ENCODE measurements at places on chromosomes 3 and 15.

GRCh38 chr15:60544581-60545264 lies 65.8 kb upstream of the ICE2 start:
- no peak for DNase-seq

DNA sequence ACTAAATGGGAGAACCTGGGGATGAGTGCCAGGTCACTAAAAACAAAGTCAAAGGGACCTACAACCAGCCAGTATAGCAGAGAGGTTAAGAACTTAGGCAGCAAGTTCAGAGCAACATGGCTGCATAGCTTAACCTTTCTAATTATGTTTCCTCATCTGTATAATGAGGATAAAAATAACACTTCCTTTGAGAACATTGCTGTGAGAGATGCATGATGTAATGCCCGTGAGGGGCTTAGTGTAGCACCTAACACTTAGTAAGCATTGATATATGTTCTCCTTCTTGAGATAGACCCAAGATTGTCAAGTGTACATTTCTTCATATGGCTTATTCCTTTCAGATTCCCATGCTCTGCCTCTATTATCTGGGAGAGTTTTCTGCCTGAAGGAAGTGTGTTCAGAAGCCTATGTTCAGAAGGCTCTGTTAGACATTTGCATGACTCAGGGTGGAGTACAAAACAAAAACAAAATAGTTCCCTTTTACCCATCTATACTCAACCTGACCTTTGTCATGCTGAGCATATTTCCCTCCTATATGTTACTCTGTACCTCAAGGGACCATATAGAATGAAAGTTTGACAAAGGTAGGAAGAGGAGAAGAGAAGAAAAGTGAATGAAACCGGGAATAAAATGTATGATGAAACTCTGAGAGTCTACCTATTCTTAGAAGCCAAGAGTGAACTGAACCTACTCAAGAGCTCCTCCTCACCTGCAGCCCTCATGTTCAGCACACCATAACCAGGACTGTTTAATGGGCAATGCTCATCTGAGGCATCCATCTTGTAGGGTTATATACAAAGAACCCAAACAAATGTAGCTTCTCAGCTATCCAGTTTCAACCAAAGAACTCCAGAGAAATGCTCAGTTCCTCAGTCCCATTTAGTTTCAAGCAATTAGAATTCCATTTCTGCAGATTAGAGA lies 70.7 kb upstream of the KCNMB2 start:
- DNase-seq, result no peak

DNA sequence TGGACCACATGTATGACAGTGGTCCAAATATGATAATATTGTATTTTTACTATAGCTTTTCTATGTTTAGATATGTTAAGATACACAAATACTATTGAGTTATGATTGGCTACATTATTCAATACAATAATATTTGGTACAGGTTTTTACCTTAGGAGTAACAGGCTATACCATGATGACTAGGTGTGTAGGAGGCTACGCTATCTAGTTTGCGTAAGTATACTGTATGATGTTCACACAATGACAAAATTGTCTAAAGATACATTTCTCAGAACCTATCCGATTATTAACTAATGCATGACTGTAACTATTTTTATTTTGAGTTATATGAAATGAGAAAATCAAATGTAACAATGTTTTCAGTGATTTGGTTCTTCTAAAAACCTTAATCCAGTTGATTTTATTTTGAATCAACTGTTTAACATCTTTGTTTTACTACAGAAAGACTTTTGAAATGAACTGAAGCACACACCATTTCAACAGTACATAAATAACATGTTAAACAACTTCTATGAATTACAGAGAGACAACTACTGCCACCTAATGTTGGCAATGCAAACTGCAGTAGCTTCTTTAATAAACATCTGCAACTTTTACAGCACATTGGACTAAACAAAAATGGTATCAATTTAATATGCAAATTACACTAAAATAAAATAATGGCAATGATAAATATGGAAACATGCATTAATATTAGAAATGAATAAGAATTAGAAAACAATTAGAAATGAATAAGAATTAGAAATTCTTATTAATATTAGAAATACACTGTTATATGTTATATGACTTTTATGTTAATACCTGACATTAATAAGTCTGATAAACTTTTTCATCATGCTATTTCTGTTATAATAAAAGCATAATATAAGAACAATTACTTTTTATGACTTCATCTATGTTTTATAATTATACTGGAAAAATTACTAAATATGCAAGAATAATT lies 255.7 kb downstream of the MBNL1 start:
- DNase-seq, result peak; percentile 33

GRCh38 chr3:81470524-81471278 lies 290.7 kb downstream of the GBE1 start:
- DNase-seq, result no peak

DNA sequence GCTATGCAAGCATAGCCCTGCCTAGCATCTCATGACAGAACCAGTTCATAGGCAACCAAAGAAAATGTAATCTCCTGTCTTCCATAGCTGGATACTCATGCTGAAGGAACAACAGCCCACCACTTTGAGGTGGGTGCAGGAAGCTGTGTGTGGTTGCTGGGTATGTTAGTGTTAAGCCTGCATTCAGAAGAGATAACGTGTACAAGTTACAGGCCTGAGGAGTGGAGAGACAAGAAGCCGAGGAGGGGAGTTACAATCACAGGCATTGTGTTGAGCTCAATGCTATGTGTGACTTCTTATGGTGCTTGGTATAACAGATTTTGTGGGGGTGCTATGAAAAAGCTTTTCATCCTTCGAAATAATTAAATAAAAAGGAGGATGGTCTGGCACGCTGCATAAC lies 42.8 kb upstream of the SECISBP2L start:
- no peak for DNase-seq

DNA sequence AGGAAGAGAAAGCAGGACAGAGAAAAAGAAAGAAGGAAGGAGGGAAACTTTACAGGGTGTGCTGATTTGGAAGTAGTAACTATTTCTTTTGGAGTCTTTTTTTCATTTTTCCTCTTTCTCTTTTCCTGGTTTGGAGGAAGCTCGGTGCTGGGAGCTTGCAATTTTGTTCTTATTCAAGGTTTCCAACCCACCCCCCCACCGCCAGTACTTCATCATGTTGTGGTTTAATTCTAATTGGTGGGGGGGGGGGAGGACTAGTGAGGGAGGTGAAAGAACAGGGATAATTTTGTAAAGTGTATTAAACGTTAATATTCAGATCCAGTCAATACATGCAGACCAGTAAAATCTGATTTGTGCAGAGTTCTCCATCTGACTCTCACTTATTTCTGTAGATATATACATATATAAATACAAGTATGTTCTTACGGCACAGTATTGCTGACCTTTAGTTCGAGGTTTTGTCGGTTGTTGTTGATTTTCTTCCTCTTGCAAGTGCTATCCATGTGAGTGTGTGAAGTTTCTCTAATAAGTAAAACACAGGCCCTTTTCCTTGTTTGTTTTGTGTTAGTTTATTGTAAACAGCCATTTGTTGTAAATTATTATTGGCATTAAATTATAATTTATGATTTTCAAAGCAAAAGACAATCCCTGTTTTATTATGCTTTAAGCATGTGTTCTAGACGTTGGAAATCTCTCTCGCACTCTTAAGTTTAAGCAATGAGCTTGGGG lies 9.3 kb downstream of the NR2F2 start:
- no peak for DNase-seq

GRCh38 chr3:64228110-64228509 lies 2.8 kb upstream of the PRICKLE2 start:
- no peak for DNase-seq

DNA sequence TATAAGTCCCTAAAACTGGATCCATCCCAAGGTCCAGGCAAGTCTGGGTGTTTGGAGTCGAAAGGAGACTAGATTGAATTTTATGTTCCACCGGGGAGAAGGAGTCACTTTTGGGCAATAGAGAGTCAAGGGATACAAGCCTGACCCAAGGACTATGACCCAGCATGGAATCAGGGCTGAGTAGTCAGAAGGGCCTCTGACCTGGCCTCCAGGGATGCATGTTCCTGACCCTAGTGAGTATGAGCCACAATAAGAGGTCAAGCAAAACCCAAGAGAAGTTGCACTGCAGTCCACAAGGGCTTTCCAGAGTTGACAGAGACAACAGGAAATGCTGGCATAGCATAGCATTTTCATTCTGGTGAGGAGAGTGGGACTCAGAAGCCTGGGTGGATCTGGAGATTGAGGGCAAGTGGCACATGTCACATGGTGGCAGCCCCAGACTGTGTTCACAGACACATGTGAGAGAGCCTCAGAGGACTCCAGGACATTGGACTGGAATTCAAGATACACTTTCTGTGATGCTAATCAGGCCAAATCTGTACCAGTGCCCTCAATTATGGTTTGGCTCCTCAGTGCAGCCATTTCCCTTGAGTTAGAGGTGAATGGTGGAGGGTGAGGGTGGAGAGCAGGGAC lies 66.9 kb downstream of the TFG start:
- no peak for DNase-seq

- DNase-seq, result no peak
Measured at GRCh38 chr3:81516042-81516441, 245.4 kb downstream of the GBE1 start.

DNA sequence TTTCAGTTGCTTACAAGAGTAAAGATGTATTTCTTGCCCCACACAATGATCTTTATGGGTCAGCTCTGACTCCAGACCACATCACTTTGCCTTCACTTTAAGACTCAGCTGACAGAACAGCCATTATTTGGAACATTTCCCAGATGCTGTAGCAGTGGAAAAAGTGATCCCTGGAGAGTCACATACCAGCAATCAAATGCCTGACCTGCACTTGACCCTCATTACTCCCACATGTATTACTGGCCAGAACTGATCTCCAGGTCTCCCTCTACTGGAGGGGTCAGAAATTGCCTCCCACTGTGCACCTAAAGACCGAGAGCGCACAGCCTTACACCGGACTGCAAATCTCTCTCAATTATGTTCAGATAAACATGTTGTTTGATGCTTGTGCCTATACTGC lies 88.6 kb upstream of the ZNF385D start:
- no peak for DNase-seq
